ENCODE measurements at places on chromosomes 1 and 21. TPM values are rescaled to one million over a fixed set of nuclear protein-coding genes. Genes with fewer than 3 reads are reported as not detected.

Gene PLPPR4
- total RNA-seq = not detected

Gene CLCNKA
- 0.20 TPM for total RNA-seq

Gene FCN3
- not detected for total RNA-seq

Gene GNG4
- 0.18 TPM for total RNA-seq

Gene C8B
- total RNA-seq = not detected

Gene SPATA45
- total RNA-seq = not detected

Gene FCRL5
- not detected for total RNA-seq

Gene FALEC
- not detected for total RNA-seq

Gene ESRRG
- not detected for total RNA-seq

Gene CATSPERE
- total RNA-seq = 0.23 TPM

Gene TDRD5
- total RNA-seq = not detected
